ENCODE measurements at places on chromosomes 5 and 9.
A peak's percentile ranks its signal among the peaks of the same experiment; 100 is the strongest.

DNA sequence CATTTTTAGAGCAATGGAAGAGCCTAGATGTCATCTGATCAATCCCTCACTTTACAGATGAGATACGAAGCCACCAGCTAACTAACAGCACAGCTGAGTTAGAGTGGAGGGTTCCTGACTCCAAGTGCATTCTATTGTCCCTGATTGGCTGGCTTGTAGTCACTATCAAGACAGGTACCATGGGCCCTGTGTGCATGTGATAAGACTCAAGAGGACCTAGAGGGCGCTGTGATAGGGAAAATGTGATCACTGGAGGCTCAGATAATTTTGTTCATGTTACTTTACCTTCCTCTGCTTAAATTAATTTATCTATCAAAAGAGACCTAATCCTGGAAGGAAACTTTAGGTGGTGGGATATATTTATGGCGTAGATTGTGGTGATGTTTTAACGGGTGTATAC, 19.5 kb upstream of the SNAPC3 start:
- DNase-seq: no peak

- DNase-seq: peak; percentile 41
Measured at GRCh38 chr5:10331341-10331796, 22.1 kb upstream of the MARCHF6 start.

GRCh38 chr5:125612776-125613175, 810.4 kb upstream of the GRAMD2B start:
- no peak for DNase-seq

DNA sequence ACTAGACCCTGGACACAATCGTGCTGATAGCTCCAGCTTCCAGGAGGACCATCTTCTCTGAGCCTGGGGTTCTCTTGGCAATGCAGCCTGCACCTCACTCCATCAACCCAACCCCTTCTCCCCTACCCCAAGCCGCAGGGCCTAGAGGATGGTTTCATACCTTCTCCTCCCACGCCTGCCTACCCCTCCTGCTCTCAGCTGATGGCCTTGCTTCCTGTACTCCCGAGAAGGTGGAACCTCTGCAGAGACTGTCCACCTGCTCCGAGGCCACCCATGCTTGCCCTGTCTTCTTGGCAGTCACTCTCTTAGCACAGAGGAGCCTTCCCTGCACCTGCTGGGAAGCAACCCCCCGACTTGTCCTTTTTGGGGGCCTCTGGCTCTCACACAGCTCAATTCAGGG, 241.9 kb downstream of the IRX2 start:
- no peak for DNase-seq

DNA sequence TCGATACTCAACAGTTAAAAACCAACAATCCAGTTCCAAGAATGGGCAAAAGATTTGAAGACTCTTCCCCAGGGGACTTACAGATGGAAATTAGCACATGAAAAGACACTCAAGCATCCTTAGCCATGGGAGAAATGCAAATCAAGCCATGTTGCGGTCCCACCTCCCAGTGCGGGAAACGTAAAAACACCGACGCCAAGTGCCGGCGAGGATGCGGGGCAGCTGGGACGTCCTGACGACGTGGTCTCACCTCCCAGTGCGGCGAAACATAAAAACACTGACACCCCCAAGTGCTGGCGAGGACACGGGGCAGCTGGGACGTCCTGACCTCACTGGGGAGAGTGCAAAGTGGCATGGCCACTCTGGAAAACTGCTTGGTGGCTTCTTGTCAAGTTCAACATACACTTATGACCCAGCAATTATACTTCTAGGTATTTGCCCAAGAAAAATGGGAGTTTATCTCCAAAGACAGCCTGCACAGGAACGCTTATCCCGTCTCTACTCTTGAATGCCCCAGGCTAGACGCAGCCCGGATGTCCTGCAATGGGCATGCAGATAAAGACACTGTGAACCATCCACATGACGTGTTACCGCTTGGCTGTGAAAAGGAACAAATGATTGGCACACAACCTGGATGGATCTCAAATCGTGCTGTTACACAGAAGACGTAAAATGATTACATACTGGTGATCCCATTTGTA, 60.1 kb upstream of the UBAC1 start:
- DNase-seq: no peak

DNA sequence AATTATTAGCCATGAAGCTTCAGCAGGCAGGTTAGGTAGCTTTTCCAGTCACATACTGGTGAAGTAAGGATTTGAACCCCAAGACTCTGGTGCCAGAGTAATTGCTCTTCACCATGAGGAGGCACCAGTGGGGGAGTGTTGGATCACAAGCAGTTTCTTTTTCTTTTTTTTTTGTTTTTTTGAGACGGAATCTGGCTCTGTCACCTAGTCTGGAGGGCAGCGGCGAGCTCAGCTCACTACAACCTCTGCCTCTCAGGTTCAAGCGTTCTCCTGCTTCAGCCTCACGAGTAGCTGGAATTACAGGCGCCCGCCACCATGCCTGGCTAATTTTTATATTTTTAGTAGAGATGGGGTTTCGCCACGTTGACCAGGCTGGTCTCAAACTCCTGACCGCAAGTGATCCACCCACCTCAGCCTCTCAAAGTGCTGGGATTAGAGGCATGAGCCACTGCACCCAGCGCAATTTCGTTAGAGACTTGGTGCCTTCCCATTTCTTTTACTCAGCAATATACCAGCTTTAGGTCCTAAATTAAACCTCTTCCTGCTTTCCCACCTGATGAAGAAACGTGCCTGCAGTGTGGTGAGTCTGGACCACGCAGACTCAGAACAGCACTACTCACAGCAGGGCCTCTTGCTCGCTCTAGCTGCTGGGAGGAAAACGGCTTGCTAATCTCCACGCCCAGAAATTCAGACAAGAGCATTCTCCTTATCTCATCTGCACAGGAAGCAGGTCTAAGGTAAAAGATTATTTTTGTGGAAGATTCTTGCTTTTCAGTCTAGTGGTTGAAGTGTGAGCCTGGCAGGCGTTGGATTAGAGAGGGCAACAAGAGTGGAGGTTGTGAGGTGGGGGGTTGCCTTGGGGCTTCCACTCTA, at the start of gene S100Z:
Gene S100Z (plus strand): TSS at position 596 of the 873 bp plus-strand sequence. CDS start 25,346 bp downstream, outside the sequence.
- DNase-seq: no peak

GRCh38 chr5:95824747-95825146, 2.2 kb upstream of the GLRX start:
- no peak for DNase-seq

- no peak for DNase-seq
Measured at GRCh38 chr9:125654121-125654520, 52.9 kb downstream of the MAPKAP1 start.

GRCh38 chr5:17169507-17169906, 47.9 kb upstream of the BASP1 start:
- DNase-seq: no peak

DNA sequence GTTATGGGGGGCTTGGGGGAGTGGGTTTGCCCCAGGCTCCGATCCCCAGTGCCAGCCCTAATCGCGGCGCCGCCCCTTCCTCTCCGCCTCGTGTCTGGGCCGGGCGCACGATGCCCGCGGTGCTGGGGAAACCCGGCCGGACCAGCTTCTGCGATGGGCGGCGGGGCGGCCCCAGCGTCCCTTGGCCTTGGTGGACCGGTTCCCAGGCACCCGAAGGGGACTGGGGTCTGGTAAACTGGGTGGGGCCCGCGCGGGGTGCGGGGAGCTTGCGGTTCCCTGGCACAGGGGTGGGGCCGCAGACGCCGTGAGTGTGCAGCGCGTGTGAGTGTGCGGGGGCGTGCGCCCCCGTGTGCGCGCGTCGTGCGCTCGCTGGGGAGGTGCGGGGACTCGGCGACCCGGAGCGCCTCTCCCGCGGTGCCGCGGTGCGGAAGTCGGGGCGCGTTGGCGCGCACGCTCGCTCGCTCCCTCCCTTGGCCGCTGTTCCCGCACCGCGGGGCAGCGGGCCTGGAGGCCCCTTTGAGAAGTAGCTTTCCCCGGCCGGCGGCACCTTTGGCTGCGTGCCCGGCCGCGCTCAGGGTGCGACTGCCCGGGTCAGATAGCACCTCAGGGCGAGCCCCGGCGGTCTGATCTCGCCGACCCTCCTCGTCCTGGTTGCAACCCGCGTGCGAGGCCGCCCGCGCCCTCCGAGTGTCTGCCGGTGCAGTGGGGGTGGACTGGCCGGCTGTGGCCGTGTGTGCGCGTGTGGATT, 568 bp downstream of the MACIR start:
- peak; percentile 56 for DNase-seq

GRCh38 chr9:121807069-121807822, 155.8 kb downstream of the DAB2IP start:
- DNase-seq: no peak

- DNase-seq: no peak
Measured at GRCh38 chr5:132022737-132023136, 11.3 kb upstream of the ACSL6 start.

DNA sequence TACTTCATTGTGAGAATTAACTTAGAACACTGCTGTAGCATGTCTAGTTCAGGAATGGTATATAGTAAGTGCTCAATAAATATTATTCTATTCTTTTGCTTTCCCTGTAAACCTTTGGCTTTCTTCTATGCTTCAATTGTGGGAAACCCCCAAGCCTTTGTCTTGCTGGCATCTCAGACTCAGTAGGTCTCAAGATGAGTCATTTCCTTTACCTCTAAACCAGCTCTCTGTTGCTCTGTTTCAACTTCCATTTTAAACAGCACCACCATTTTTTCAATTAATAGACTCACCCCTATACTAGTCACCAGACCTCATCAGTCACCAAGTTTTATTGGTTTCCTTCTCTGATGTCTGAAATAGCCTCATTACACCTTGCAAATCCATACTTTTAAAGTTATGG, 43.5 kb downstream of the DMAC1 start:
- peak; percentile 86 for DNase-seq

DNA sequence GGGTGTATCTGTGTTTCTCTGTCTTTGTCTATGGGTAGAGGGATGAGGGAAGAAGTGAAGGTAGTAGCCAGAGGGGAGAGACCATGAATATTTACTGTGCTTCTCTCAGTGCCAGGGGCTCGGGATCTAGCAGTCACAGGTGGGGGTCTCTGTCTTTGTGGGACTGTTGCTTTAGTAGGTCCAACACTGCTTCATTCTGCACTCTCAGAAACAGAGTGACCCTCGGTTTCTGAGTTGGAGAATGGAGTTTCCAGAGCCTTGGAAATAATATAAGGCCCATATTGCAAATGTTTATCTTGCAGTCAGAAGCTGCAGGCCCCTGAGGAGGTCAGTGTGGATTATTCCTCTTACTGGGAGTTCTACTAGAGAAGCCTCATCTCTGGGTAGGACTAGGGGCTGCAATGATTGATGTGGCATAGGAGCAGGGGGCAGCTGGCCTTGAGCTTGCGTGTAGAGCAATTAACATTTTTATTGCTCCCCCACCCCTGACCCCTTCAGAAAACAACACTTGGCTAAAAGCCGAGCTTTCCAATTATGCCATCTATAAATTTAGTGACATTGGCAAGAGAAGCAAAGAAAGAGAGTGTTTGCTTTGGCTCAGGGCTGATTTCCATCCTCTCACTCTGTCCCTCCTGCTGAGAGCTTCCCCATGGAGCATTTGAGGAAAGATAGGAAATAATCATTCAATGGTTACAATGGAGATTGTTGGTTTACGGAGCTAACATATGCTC, 55.0 kb upstream of the TRPC7 start:
- no peak for DNase-seq

DNA sequence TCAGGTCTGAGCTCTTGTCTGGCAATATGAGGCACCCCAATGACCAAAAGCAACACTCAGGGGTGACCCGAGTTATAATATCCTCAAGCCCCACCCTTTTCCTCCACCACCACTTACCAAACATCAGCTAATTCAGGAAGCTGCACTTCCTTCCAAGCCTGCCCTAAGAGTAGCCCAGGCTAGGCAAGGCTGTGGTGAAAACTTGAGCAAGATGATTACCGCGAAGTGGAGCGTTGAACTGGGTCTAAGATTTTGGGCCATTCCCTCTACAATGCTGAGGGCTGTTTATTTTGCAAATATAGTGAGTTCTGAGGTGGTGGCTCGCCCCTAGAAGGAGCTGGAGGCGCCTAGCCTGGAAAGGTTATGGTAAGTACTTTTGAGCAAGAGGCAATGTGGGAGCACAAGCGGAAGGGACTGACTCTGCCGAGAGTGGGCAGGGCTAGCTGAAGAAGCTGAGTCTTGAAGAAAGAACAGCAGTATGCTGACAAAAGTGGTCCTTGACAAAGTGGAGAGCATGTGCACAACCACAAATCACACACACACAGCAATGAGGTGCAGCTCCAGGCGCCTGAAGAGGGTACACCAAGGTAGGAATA, at the start of gene HK3:
Gene HK3 (minus strand): TSS at position 51 of the 596 bp plus-strand sequence. CDS start 3,187 bp downstream, outside the sequence.
- no peak for DNase-seq

- DNase-seq: no peak
Measured at GRCh38 chr9:84669288-84670137, at the start of gene NTRK2. TSS of gene NTRK2 (plus strand) at chr9:84669729. CDS start at chr9:84670749, 1,020 bp downstream.

- DNase-seq: peak; percentile 99
Measured at GRCh38 chr5:137470111-137470920, 28.8 kb downstream of the SPOCK1 start.

DNA sequence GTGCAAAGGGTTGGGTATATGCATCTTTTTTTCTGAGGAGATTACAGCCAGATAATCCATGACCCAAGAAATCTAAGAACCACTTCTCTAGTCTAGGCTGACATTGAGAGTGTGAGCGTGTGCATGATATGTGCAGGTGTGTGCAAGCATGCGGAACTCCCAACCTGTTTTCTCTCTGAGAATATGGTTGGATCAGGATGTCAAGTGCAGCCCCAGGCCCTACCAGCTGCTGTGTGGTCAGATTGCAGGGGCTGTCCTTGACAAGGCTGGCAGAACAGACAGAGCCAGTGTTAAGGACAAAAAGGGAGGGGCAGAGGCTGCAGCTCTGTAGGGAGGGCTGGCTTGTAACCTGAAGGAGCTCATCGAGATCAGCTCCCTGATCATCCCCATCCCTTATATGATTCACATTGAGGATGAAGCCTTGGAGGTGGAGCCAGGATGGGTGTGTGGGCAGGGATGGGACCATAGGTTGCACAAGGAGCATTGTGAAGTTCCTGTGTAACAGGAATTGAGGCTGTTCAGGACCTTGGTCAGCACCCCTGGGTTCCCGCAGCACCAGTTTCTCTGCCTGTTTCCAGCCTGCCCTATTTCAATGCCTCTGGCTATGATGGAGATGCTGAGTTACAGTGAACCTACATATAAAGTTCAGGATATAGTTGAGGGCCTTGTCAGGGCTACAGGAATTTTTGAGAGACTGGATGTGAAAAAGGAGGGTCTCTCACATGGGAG, 52.6 kb upstream of the ARAP3 start:
- peak; percentile 23 for DNase-seq

DNA sequence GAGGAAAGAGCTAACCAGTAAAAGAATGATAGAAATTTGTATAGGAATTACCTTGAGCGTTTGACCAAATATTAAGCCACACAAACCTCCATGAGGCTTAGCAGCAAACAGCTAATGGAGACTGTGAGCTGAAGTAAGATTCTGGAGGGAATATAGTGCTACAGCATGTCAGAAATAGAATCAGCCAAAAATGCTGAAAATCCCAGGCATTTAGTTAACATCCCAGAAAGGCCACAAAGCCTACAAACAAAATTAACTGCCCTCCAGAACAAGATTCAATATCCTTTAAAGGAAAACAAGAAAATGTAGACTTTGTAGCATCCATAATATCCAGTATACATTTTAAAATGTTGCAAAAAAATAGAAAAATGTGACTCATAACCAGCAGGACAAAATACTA, 257.8 kb upstream of the TUSC1 start:
- DNase-seq: no peak

DNA sequence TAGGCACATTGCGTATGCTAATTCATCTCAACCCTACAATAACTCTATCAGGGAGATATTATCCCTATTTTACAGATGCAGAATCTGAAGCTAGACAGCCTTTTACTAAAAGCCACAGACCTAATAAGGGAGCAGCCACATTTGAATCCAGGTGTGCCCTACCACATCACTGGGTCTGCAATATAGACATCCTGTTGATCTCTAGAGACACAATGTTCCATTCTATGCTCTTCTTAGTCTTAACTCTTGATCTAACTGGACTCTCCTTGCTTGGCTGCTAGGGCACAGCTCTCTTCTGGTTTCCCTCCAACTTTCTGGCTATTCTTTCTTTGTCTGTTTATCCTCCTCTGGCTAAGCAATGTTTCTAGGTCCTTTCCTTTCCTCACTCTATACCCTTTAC, 1.4 kb upstream of the SPATA6L start:
- no peak for DNase-seq

Measured in HT1080 (cell line).